ENCODE measurements at places on chromosomes 7 and 10. TPM values are rescaled to one million over a fixed set of nuclear protein-coding genes. Genes with fewer than 3 reads are reported as not detected.

DNA sequence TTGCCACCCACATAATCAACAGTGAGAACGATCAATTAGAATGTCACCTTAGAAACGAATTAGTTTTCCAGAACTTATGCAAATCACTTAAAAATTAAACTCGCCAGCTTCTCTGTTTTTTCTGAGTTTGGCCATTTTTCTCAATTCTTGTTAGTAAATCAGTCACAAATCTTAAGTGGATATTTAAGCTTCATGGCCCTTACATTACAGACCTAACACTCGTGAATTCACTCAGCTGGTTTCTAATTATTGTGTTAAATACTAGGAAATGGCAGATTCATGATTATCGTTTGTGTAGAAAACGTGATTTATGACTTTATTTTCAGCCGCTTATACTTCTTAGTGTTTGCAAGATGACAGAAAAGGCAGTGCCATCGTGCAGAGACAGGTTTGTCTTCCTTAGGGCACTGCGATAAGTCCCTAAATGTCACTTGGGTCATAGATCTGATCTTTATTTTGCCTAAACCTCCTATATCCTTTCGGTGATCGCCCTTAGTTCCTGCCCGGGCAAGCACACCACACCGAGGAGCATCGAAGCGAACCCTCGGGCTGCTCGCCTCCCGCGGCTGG, 587 bp upstream of the CELF2 start:
- DNase-seq: no peak

DNA sequence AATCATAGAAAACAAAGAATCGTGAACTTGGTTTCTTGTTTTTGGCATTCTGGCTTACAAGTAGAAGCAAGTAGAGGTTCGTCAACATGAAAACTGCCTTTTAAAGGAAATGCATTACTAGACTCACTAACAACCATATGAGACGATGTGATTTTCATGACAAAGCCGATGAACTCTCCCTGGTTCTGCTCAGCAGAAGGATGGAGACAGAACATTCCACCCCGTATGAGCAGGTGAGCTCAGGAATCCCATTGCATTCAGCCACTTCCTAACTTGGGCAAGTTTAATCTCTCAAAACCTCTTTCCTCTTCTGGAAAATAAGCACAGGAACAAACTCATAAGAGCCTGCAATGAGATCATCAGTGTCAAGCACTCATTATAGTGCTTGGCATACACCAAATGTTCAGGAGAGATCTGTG, 57.4 kb upstream of the SVIL start:
- peak; percentile 71 for DNase-seq

PRR15 gene
- 4.5 TPM for total RNA-seq

PTPRZ1 gene
- 46.1 TPM for total RNA-seq

Data from mammary epithelial cell (primary cell).